ENCODE measurements at places on chromosomes 12 and 14. TPM values are rescaled to one million over a fixed set of nuclear protein-coding genes. Genes with fewer than 3 reads are reported as not detected.

The COL2A1 gene
- total RNA-seq = 0.12 TPM

The RBP5 gene
- total RNA-seq = not detected

The SLCO1A2 gene
- not detected for total RNA-seq

The TPPP2 gene
- not detected for total RNA-seq

The TSPAN9 gene
- 50.6 TPM for total RNA-seq

The PLBD1 gene
- 4.6 TPM for total RNA-seq

The PTPRB gene
- 0.69 TPM for total RNA-seq

The CLEC4D gene
- total RNA-seq = not detected

The CFAP54 gene
- total RNA-seq = 1.1 TPM

The FGF6 gene
- total RNA-seq = not detected

The TBK1 gene
- total RNA-seq = 22.2 TPM

The SYCP3 gene
- not detected for total RNA-seq

The KRT3 gene
- total RNA-seq = 0.03 TPM

The ADCY4 gene
- not detected for total RNA-seq

The RNF212B gene
- total RNA-seq = not detected

The PEX5 gene
- total RNA-seq = 22.6 TPM

The ACSM4 gene
- total RNA-seq = not detected

The AQP6 gene
- not detected for total RNA-seq

The REP15 gene
- total RNA-seq = 0.36 TPM

The CCDC63 gene
- total RNA-seq = 0.03 TPM

The INHBC gene
- total RNA-seq = not detected

The YBX3 gene
- total RNA-seq = 254 TPM

The JPH4 gene
- 0.10 TPM for total RNA-seq

The ABHD4 gene
- 46.1 TPM for total RNA-seq

The CISTR gene
- not detected for total RNA-seq

The FOXG1 gene
- 0.20 TPM for total RNA-seq

The OLR1 gene
- 0.73 TPM for total RNA-seq

The NKX2-1 gene
- 0.10 TPM for total RNA-seq

The FLVCR2 gene
- total RNA-seq = 14.2 TPM

The TAS2R31 gene
- total RNA-seq = not detected

The CCDC197 gene
- total RNA-seq = not detected

The NPFF gene
- total RNA-seq = not detected

The GDF3 gene
- not detected for total RNA-seq

The WNT5B gene
- total RNA-seq = 3.0 TPM

The GALNT9 gene
- 4.1 TPM for total RNA-seq

The PTPRQ gene
- total RNA-seq = 0.06 TPM

The RERG gene
- 0.25 TPM for total RNA-seq

The GRIP1 gene
- total RNA-seq = 3.5 TPM

The MYO1A gene
- 0.29 TPM for total RNA-seq

The SPRYD4 gene
- total RNA-seq = 1.7 TPM

The CLEC2A gene
- total RNA-seq = not detected

The KERA gene
- not detected for total RNA-seq

The SH2B3 gene
- total RNA-seq = 5.1 TPM

The KCNA5 gene
- not detected for total RNA-seq

The DIO3 gene
- 0.05 TPM for total RNA-seq

The MUCL1 gene
- total RNA-seq = not detected

The ADGRD1 gene
- total RNA-seq = 0.55 TPM

The TAS2R8 gene
- total RNA-seq = not detected

The NRIP2 gene
- not detected for total RNA-seq

The KRT6C gene
- not detected for total RNA-seq

The ZFHX2 gene
- total RNA-seq = 0.82 TPM

The TAS2R46 gene
- not detected for total RNA-seq

The KIF26A gene
- total RNA-seq = 3.9 TPM

The ITGA7 gene
- total RNA-seq = 1.4 TPM

Data from A549 treated with Hydrocortisone at 1 μM for 4 hours (cell line).